Ureter (tissue), 1 donor: ENCODE measurements at places on chromosomes 4 and X. TPM values are rescaled to one million over a fixed set of nuclear protein-coding genes. Genes with fewer than 3 reads are reported as not detected.

Gene L1CAM
- total RNA-seq: 3.8 TPM

Gene CXCL6
- 0.73 TPM for total RNA-seq

Gene HMGB3
- 17.2 TPM for total RNA-seq

Gene VCX
- total RNA-seq: not detected

Gene YIPF6
- 41.3 TPM for total RNA-seq

Gene RAI2
- total RNA-seq: 28.0 TPM

Gene CXorf65
- not detected for total RNA-seq

Gene ODAPH
- not detected for total RNA-seq

Gene GPAT3
- 3.3 TPM for total RNA-seq

Gene PRKG2
- total RNA-seq: 4.7 TPM

Gene CCNQ
- total RNA-seq: 15.0 TPM

Gene GPR50
- total RNA-seq: not detected

Gene PPARGC1A
- 13.3 TPM for total RNA-seq

Gene CT45A2
- total RNA-seq: not detected

Gene SLC10A4
- total RNA-seq: not detected

Gene IBSP
- not detected for total RNA-seq

Gene TSR2
- 42.4 TPM for total RNA-seq

Gene BBS12
- 3.0 TPM for total RNA-seq

Gene P2RY4
- 1.7 TPM for total RNA-seq

Gene SCML1
- 16.4 TPM for total RNA-seq

Gene MAGEC2
- not detected for total RNA-seq

Gene TENM3
- total RNA-seq: 0.96 TPM

Gene FGB
- total RNA-seq: 1.3 TPM

Gene PRSS12
- total RNA-seq: 2.4 TPM

Gene ADH1A
- total RNA-seq: not detected

Gene ARMCX2
- total RNA-seq: 57.8 TPM

Gene KIAA0232
- total RNA-seq: 40.4 TPM

Gene GAGE12H
- not detected for total RNA-seq

Gene PRPS1
- total RNA-seq: 40.8 TPM

Gene EDA2R
- 4.4 TPM for total RNA-seq

Gene CLDN34
- 4.6 TPM for total RNA-seq

Gene SLC16A2
- total RNA-seq: 6.8 TPM

Gene APLN
- 0.52 TPM for total RNA-seq

Gene FUNDC1
- total RNA-seq: 16.1 TPM

Gene CTAG1A
- not detected for total RNA-seq

Gene UBE2A
- 39.9 TPM for total RNA-seq

Gene TMPRSS11F
- total RNA-seq: not detected

Gene GAB3
- total RNA-seq: 4.2 TPM

Gene USP51
- total RNA-seq: 3.5 TPM

Gene STBD1
- 6.9 TPM for total RNA-seq

Gene SPANXB1
- not detected for total RNA-seq

Gene KLHL13
- total RNA-seq: 14.2 TPM
